ENCODE measurements at places on chromosomes 11 and 22. TPM values are rescaled to one million over a fixed set of nuclear protein-coding genes. Genes with fewer than 3 reads are reported as not detected.

DNA sequence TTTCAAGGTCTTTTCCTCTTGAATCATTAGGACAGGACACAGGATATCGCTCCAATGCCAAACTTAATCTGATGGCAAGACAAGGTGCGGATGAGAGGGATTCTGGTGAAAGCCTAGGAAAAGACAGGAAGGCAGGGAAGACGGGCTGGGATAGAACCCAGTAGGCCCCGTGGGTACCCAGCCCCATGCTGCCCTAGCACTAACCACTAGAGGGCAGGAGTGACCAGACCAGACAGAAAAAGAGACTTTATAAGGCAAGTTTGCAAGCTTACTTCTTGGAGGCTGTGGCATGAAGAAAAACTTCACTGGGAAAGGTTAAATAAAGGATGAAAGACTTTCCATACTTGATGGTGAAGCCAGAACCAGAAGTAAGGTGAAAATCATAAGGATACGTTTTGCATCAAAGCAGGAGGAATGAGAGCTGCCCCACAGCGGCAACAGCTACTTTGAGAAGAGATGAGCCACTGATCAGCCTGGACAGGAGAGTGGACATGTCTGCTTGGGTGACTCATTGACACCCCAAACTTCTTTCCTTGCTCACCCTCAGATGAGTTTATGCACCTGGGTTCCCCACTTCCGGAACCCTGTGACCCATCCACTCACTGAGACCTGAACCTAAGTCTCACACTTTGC lies 39.8 kb downstream of the SYN3 start:
- H3K4me1 ChIP-seq: no peaks in the 10 kb centered on the region
- H3K27ac ChIP-seq: no peak overlapping the region
- H3K4me3 ChIP-seq: no peak overlapping the region
- DNase-seq: no peak
- H3K36me3 ChIP-seq: no peaks in the 10 kb centered on the region

DNA sequence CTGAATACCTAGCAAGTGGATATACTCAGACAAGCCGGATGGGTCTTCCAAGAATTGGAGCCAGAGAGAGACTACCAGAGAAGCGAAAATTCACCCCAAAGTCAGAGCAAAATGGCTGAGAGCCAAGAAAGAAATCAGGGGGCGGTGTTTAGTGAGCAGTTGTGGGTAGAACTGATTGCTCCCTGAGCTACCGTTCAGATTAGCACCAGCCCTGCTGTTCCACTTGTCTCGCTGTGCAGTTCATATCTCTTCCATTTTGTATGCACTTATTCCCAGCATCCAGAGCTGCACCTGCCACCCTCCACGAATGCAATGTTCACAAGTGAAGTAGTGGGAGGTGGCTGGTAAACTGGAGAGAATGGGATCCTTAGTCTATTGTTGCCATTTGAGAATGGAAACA lies 25.5 kb downstream of the DRD2 start:
- no peak for DNase-seq
- no peaks in the 10 kb centered on the region for H3K27me3 ChIP-seq
- no peak overlapping the region for H3K27ac ChIP-seq
- no peaks in the 10 kb centered on the region for H3K36me3 ChIP-seq

- H3K36me3 ChIP-seq: no peaks in the 10 kb centered on the region
- H3K4me3 ChIP-seq: no peak overlapping the region
- DNase-seq: no peak
- H3K4me1 ChIP-seq: peaks cover 5% of the 10 kb centered on the region
- H3K27ac ChIP-seq: no peak overlapping the region
Observed at GRCh38 chr22:37534445-37534844, 15.2 kb upstream of the CARD10 start.

The DEFB131B gene
- not detected for total RNA-seq

All from vagina (tissue), 2 donors.